ENCODE measurements at places on chromosomes 3 and 15. TPM values are rescaled to one million over a fixed set of nuclear protein-coding genes. Genes with fewer than 3 reads are reported as not detected.

- H3K27me3 ChIP-seq, result no peaks in the 10 kb centered on the region
- DNase-seq, result no peak
- H3K36me3 ChIP-seq, result no peaks in the 10 kb centered on the region
- H3K4me1 ChIP-seq, result no peaks in the 10 kb centered on the region
- H3K4me3 ChIP-seq, result no peak overlapping the region
- H3K27ac ChIP-seq, result no peak overlapping the region
Observed at GRCh38 chr3:56916716-56917360, 115.1 kb upstream of the ARHGEF3 start.

GRCh38 chr3:7692866-7693265 is 808.8 kb upstream of the LMCD1 start:
- H3K27ac ChIP-seq, result no peak overlapping the region
- H3K4me3 ChIP-seq, result no peak overlapping the region
- no peaks in the 10 kb centered on the region for H3K36me3 ChIP-seq

- no peak for DNase-seq
- no peak overlapping the region for H3K27ac ChIP-seq
- no peak overlapping the region for H3K4me3 ChIP-seq
- H3K27me3 ChIP-seq, result peaks cover 2% of the 10 kb centered on the region
- H3K36me3 ChIP-seq, result no peaks in the 10 kb centered on the region
Observed at GRCh38 chr15:72923289-72923688, 129.0 kb upstream of the NEO1 start.

DNA sequence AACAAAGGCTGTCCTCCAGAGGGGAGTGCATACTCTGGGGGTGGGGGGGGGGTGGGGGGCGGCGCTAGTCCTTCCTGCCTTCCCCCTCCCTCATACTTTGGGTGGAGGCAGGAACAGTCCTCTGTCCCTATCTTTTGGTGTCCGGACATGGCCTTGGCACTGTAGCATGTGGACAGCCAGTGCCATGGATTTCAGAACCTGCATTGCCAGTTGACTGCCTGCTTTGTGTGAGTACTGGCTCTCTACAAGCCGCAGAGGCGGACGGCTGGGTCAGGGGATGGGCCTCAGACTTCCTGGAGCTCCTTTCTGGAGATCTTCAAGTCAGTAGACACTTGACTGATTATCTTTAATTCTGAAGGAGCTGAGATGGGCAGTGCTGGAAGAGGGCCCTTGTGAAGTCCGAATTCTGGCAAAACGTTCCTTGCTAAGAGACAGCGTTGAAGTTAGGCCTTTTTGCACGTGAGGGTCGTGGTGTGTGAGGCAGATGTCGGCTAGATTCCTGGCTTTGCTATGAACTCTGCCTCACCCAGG is 2.5 kb downstream of the CLDN11 start:
- no peak overlapping the region for H3K27ac ChIP-seq
- DNase-seq, result no peak

The CRABP1 gene
- total RNA-seq, result 6.7 TPM

- no peak for DNase-seq
- no peak overlapping the region for H3K27ac ChIP-seq
- H3K36me3 ChIP-seq, result no peaks in the 10 kb centered on the region
- H3K4me3 ChIP-seq, result no peak overlapping the region
- H3K4me1 ChIP-seq, result no peaks in the 10 kb centered on the region
- no peaks in the 10 kb centered on the region for H3K27me3 ChIP-seq
Observed at GRCh38 chr3:50430191-50430590, 70.9 kb upstream of the TMEM115 start.

The CFAP100 gene
- not detected for total RNA-seq

The LTK gene
- not detected for total RNA-seq
